ENCODE measurements at places on chromosomes 2 and 18. TPM values are rescaled to one million over a fixed set of nuclear protein-coding genes. Genes with fewer than 3 reads are reported as not detected.

- DNase-seq = no peak
These were observed 38.5 kb downstream of the AKAIN1 start for GRCh38 chr18:5158587-5158986.

DNA sequence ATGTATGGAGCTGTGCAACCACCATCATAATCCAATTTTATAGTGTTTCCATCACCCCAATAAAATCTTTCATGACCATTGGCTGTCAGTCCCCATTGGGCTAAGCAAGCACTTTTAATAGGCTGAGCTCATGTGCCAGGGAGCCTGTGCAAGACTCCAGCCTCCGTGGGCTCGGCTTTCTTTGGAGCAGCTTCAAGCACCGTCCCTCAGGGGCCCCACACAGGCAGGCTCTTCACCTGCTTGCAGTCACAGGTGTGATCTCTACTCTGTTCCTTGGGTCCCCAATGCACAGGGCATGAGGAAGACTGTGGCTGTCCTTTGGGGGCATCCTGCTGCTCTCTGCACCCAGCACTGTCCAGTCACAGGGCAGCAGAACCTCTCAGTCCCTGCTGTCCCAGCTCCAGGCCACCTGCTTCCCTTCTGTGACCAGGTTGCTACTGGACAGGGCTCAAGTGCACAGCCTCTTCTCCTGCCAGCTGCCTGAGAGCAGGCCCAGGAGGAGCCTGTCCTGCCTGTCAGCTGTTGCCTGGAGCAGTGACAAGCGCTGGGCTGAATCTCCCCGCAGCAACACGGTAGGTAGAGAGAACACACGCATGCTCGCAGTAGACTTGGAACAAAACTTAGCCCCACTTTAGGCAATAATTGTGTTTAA is 40.7 kb upstream of the TMEM131 start:
- no peak for DNase-seq

- DNase-seq = no peak
These were observed 56.2 kb downstream of the EDAR start for GRCh38 chr2:108932736-108933332.

- no peak for DNase-seq
These were observed 51.5 kb downstream of the PLEKHB2 start for GRCh38 chr2:131156452-131157149.

DNA sequence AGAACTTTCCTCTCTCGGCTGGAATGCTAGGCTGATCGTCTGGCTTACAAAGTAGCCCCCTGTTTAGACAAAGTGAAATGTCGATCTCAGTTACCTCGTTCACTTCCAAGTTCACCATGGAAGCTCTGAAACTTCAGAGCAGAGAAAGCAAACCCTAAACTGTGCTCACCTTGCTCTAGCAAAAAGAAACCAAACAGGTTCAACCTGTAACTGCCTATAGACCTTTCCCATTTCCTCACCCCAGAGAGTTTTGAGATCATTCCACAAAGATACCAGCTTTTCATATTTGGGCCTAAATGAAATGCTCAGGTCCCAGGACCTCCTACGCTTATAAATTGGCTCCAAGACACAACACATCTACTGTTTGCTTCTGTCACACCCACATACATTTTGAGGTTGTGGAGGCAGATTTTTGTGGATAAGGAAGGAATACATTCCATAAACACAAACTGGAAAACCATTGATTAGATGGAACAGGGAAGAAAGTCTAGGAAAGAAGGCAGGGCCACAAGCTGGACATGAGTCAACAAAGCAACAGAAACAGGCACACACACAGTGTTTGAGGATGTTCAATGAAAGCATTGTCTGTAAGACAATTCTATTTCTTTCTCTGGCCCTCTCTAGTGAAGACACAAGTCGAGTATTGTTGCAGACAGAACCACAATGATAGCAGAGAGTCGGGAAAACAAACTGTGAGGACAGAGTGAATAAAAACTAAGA is 52.8 kb upstream of the TGIF1 start:
- peak; percentile 67 for DNase-seq

DNA sequence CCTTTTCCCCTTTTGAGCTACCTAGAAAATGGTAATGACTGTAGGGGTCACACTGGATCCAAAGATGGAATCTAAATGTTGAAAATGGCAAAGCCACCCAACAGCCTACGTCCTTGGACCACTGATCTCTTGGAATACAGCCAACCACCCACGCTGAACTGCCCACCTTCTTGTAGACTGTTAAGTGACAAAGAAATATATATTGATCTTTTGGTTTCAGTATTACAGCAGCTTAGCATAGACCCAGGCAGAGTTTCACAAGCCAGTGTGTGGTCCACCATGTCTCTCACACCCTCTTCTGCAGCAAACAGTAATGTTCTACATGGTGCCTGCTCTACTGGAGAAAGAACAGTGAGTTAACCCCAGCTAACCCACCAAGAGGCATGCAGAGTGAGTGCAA is 20.2 kb downstream of the CACNB4 start:
- no peak for DNase-seq

- peak; percentile 97 for DNase-seq
These were observed 139.8 kb downstream of the ZFP36L2 start for GRCh38 chr2:43086451-43087221.

- DNase-seq = no peak
These were observed 160.0 kb downstream of the RNF152 start for GRCh38 chr18:61732854-61733253.

CD226 gene
- total RNA-seq = 0.69 TPM

GRCh38 chr2:191048073-191048472 is 34.1 kb upstream of the STAT1 start:
- DNase-seq = peak; percentile 45

SLC35G4 gene
- total RNA-seq = not detected

YES1 gene
- 73.5 TPM for total RNA-seq

DNA sequence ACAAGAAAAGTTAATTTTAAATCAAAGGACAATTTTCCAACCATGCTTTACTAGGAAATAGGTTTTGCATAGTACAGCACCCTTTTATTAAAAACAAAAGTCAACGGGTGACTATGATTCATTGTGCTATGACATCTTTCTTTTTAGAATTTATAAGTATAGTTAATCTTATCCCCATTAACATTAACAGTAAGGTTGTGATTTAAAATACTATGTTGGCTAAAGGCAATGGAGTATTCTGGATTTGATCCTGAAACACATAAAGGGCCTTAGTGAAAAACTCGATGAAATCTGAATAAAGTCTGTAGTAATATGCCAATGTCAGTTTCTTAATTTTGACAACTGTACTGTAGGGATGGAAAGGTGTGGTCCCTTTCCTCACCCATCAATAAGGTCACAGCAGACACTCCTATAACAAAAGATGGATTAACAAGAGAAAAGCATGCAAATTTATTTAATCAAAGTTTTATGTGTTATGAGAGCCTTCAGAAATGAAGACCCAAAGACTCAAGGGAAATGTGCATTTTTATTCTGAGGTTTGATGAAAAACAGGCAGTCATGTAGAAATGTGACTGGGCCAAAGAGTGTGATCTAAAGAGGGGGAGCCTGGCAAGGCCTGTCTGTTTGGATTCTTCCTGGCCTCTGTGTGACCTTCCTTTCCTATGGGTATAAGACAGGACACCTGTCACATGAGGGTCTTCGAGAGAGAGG is 731.4 kb downstream of the TSN start:
- no peak for DNase-seq

ECEL1 gene
- not detected for total RNA-seq

- DNase-seq = no peak
These were observed 38.0 kb upstream of the YWHAQ start for GRCh38 chr2:9668687-9669345.

GRCh38 chr2:100230754-100231153 is 88.4 kb upstream of the AFF3 start:
- DNase-seq = no peak

- DNase-seq = no peak
These were observed 597.7 kb upstream of the RAB6C start for GRCh38 chr2:129381789-129382188.

- peak; percentile 27 for DNase-seq
These were observed 5.5 kb downstream of the SALL3 start for GRCh38 chr18:78984941-78985784.

DNA sequence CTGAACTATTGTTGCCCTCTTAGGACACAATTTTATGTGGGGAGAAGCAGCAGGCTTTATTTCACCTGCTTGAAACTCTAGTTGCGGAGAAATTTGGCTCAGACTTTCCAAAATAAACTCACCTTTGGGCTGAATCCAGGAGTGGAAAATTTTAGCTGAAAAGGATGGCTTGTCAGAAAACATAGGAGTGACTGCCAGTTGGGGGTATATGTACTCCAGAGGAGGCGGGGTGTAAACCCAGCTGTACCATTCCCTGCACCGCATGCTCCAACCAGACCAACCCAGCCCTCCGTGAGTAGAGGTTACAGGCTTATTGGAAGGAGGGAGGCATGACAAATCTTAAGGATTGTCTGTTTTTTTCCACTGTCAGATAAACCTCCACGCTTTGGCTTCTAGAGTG is 53.8 kb downstream of the PRKCE start:
- DNase-seq = no peak

GBX2 gene
- total RNA-seq = 30.5 TPM

FOXD4L1 gene
- total RNA-seq = 0.33 TPM

DNA sequence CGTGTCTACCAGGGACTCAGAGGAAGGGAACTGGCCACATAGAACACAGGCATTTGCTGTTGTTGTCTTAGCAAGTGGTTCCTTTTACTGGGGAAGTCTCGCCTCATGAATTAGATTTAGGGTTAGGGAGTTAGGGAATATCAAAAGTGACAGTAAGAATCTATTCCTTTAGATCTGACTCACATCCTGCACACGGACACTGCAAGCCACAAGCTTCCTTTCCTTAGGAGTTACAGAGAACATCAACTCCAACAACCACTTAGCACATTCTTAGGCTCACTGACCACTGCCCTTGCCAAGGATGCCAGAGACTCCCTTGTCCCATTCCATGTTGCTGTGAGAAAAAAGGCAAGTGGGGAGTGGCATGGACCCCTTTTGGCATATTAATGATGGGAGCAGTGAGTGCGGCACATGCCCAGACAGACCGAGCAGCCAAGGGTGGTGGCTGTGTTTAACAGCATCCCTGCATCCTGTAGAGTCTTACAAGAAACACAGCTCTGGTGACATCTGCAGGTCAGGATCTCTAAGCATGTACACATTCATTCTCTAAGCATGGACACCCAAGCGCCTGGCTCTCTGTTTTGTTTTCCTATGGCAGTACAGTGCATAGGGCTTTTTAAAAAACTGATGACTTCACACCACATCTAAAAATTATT is 745.6 kb upstream of the RAB6C start:
- no peak for DNase-seq

SLC35F5 gene
- 55.3 TPM for total RNA-seq

DNA sequence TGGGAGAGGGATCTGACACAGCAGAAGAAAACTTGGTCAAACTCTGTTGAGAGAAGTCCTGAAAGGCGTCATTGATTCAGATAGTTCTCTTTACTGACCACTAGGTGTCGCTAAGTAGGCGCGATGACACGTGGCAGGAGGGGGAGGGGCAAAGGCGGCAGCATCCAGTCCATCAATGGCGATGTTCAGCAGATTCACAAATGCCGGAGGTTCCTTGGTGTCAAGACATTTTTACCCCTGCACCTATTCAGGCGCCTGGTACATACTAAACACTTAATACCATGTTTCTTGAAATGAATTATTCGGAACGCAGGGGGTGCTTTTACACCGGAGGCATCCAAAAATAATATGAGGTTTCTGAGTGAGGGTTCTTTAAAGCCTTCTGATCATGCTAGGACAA is 3.0 kb upstream of the PLEK start:
- peak; percentile 80 for DNase-seq

All from PC-3 (cell line).